ENCODE measurements at places on chromosomes 6 and 20. TPM values are rescaled to one million over a fixed set of nuclear protein-coding genes. Genes with fewer than 3 reads are reported as not detected.

The XKR7 gene
- total RNA-seq: under 0.01 TPM

The SLC13A3 gene
- 1.7 TPM for total RNA-seq

The CASS4 gene
- total RNA-seq: 2.8 TPM

The SUMO4 gene
- total RNA-seq: 5.5 TPM

The NEURL2 gene
- total RNA-seq: 16.0 TPM

The FOXP4 gene
- total RNA-seq: 4.1 TPM

The HLA-DOB gene
- 1.4 TPM for total RNA-seq

The FOXA2 gene
- total RNA-seq: 1.1 TPM

The RNF5 gene
- 63.5 TPM for total RNA-seq

The SLC26A8 gene
- not detected for total RNA-seq

The HEY2 gene
- 2.4 TPM for total RNA-seq

The SLPI gene
- 181 TPM for total RNA-seq

The LTA gene
- total RNA-seq: not detected

The LPIN3 gene
- 11.0 TPM for total RNA-seq

The CGA gene
- 1.9 TPM for total RNA-seq

The RBBP8NL gene
- total RNA-seq: 1.0 TPM

The HM13 gene
- total RNA-seq: 44.3 TPM

The GPR63 gene
- total RNA-seq: 2.4 TPM

The SLC17A4 gene
- total RNA-seq: not detected

The VWA7 gene
- total RNA-seq: 2.3 TPM

The ZNF391 gene
- 6.2 TPM for total RNA-seq

The EYA4 gene
- total RNA-seq: 31.4 TPM

The FAM229B gene
- 12.1 TPM for total RNA-seq

The DEFB121 gene
- total RNA-seq: not detected

The GPR6 gene
- 0.41 TPM for total RNA-seq

The SSTR4 gene
- total RNA-seq: not detected

The MAD2L1BP gene
- 90.4 TPM for total RNA-seq

The NOP56 gene
- 67.7 TPM for total RNA-seq

Measured in tongue (tissue), 3 donors.